Right renal pelvis (tissue), 4 donors: ENCODE measurements at places on chromosomes 5 and 9.

GRCh38 chr9:81652058-81652687 lies 37.2 kb downstream of the TLE1 start:
- DNase-seq, result no peak

- DNase-seq, result no peak
These were observed 210.8 kb downstream of the FGF10 start for GRCh38 chr5:44178414-44178813.

GRCh38 chr5:65563777-65564176 lies 681 bp downstream of the PPWD1 start:
- no peak for DNase-seq

DNA sequence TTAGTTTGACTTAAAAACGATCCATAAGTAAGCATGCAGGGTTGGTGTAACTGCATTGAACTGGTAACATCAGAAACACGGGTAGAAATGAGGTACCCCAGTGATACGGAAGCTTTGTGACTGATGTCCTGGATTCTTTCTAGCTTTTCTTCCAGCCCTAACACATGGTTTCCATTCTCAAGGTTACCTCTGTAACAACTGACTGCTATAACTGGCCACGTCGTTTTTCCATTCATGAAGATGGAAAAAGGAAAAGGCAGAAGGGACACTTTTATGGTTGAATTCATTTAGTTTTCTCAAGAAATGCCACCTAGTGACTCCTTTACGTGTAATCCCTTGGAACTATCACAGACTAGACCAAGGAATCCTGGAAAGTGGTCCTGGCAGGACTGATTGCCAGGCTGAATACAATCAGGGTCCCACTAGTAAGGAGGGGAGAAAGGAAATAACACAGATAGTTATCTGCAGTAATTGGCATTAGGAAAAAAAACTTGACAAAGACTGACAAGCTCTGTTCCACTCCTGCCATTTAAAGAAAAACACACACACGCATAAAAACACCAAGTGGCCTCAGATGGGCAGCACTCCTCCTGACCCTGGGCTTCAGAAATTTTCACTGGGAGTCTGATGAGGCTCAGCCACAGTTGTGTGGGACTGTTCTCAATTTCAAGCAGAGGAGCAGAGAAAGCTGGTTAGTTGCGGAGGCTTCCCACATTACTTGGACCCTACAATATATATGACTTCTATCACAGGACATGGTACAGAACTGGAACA lies 77.5 kb upstream of the ZNF169 start:
- no peak for DNase-seq

GRCh38 chr5:89668821-89669220 lies 740.7 kb downstream of the CETN3 start:
- no peak for DNase-seq

DNA sequence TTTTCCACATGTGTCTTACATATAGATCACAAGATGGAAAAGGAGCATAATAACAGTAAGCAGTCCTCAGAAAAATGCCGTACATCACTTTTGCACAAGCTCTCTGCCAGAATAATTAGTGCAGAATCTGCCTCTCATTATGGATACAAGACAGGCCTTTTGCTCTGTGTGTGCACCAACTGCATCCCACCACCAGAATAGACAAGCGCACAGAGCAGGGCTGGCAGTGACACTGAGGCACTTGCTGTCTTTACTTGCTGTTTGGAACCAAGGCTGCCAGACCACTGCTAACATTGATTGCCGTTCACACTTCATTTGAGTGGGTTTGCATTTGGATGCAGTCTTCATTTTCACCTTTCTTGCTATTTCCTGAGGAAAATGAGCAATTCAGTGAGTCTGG lies 741.3 kb downstream of the TLE1 start:
- DNase-seq, result no peak

- DNase-seq, result no peak
These were observed 57.2 kb upstream of the LPAR1 start for GRCh38 chr9:111095441-111095840.

DNA sequence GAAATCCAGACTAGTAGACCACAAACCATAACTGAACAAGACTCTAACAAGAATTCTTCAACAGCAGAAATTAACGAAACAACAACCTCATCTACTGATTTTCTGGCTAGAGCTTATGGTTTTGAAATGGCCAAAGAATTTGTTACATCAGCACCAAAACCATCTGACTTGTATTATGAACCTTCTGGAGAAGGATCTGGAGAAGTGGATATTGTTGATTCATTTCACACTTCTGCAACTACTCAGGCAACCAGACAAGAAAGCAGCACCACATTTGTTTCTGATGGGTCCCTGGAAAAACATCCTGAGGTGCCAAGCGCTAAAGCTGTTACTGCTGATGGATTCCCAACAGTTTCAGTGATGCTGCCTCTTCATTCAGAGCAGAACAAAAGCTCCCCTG lies 68.6 kb downstream of the VCAN start:
- no peak for DNase-seq

DNA sequence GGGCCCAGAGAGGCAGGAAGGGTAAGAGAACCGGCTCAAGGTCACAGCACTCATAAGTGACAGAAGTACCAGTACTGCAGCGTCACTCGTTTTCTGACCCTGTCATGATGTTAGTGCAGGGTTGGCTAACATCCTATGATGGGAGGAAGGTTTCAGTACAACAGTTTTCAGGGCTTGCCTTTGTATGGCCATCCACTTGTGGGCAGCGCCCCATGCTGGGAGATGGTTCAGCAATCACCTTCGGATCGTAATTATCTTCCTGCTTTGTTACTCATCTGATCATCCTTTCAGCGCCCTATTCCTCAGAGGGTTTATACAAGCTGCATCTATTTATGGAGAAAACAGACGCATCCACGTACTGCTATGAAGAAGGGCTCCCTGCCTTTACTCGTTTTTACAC lies 2.4 kb downstream of the MAP1B start:
- DNase-seq, result no peak

DNA sequence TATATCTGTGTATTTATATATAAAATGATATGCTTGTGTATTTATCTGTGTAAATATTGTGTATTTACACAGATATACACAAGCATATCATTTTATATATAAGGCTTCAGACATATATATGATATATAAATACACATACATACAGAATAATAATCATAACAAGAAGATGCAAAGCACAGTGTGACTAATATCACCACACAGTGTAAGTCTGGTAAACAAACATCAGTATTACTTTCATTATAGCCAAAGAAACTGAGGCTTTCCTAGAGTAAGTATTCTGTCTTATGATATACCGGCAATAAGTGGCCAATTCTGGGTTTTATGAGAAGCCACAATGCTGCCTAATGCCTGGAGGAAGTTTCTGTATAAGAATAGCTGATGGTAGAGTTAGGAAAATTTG lies 29.9 kb upstream of the RAPGEF6 start:
- no peak for DNase-seq

DNA sequence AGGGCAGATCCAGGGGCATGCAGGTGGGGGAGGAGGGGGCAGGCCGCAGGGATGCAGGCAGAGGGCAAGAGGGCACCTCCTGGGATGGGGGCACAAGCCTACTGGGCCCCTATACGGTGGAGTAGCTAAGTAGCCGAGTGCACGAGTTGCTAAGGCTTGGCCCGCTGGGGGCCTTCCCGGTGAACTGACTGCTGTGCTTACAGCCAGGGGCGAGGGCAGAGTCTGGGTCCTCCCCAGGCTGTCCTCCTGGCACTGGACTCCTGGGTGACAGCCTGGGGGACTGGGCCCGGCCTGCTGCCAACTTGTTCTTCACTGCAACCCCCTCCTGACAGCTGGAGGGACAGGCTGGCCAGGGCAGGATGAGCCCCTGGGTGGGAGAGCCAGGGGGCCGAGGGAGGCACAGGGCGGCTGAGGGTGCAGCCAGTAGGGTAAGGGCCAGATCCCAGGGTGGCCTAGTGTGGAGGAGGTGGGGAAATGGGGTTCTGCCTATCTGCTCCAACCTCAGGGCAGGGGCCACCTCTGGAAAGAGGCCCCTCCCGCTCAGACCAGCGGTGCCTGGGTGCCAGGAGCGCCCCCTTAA lies 1.7 kb upstream of the EGFL7 start:
- no peak for DNase-seq

DNA sequence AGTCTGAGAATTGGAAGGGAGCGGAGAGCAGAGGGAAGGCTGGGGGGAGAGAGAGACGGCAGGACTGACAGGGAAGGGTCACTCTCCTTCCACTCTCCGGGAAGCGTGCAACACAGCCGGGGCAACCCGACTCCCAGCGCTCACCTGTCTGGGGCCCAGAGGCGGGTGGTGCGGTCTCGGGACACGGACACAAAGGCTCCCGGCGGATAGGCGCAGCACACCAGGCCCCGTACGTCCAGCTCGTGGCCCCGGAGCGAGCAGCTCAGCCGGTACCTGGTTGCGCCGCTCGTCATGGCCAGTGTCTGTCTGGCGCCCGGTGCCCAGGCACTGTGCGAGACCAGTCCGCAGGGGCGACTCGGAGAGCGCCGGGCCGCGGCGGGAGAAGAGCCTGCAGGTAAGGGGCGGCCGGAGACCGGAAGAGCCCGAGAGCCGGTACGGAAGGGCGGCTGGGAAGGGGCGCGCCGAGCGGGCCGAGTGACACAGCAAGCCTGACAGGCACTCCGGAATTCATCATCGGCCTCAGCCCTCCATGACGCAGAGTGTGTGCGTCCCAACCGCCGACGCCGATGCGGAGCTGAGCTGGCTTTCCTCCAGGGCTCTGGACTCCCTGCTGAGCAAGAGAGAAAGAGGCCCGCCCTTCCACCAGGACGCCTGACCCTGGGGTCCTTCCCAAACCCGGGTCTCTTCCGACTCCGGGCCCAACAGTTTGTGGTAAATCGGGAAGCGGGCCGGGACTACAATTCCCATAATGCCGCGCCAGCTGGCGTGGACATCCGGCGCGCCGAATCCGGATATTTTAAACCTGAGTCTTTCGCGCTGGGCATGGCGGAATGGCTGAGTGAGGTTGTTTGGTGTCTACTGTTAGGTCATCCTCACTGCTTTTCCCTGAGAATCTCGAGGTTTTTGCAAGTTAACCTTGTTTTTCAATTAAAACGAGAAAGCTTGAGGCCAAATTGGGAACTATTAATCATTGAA lies at the start of gene PLAA:
Gene PLAA, minus strand, starts transcription at position 490 of the 975 bp plus-strand sequence. Its CDS starts 197 bp downstream, at position 293.
- DNase-seq, result peak; percentile 88

GRCh38 chr9:80437091-80437640 lies 865.4 kb downstream of the TLE4 start:
- DNase-seq, result no peak

DNA sequence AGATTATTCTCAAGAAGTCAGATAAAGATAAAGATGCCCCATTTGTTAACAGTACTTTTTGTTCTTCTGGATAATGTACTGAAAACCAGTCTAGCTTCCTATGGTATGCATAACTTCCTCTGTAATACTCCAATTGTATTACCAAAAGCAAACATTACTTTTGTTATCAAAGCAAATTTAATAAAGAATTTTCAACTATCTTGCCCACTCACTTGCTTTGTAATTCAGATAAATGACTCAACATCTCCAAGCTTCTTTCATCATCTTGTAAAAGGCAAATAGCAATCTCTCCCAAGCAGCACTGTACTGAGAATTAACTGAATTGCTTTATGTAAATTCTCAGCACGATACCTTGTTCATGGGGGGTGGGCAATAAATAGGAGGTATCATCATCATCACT lies 98.3 kb downstream of the NFIB start:
- no peak for DNase-seq

- DNase-seq, result no peak
These were observed 4.4 kb upstream of the SHISAL2B start for GRCh38 chr5:64685866-64686265.

- no peak for DNase-seq
These were observed 56.0 kb upstream of the ASTN2 start for GRCh38 chr9:117470902-117471301.

DNA sequence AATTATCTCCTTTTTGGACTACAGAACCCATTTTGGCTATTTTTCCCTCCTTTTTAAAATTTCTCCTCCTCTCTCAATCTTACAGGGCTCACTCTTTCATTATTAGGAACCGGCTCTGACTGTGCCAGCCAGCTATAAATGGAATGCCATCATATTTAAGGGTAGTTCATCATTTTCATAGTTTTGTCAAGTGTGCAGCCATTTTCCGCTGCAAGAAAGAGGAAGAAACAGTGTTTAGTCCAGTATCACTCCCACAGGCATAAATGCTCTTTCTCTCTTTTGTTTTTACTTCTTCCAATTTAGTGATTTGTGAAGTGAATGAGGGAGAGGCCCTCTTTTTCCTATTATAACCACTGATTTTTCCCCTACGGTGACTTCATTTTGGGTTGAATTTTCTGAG lies 290.0 kb downstream of the NR3C1 start:
- DNase-seq, result no peak

DNA sequence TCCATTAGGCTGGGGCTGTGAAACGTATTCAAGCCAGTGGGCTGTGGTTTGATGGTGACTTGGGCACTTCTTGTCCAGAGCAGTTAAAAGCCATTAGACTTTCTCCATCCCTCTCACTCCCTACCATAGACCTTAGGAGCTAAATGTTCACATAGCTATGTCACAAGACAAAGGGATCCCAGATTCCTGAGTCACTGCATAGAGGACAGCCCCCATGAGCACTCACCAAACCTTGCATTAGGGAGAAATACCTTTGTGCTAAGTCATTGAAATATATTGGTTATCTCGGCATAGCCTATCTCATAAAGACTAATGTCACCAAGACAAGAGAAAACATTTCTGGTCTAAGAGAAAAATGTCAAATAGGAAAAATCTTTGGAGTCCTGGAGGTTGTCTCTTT lies 104.3 kb downstream of the TRPM6 start:
- no peak for DNase-seq

DNA sequence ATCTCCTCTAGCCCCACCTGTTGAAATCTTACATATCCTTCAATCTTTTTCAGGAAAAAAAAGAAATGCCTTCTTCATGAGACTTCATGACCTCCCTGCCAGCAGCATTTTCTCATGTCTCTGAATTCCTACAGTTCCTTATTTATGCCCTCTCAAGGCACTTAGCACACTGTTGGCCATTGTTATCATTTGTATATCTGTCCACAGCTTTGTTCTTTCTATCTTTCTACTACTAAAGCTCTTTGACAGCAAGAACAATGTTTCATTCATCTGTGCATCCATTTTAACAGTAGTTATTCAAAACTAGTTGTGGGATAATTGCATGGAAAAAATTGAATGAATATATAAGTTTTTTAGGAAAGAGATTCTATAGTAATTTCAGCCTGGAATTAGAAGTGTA lies 20.9 kb upstream of the GZMA start:
- no peak for DNase-seq

GRCh38 chr9:4324513-4324912 lies 24.6 kb upstream of the GLIS3 start:
- no peak for DNase-seq

- no peak for DNase-seq
These were observed 1932.3 kb upstream of the CDH6 start for GRCh38 chr5:29261213-29261612.

DNA sequence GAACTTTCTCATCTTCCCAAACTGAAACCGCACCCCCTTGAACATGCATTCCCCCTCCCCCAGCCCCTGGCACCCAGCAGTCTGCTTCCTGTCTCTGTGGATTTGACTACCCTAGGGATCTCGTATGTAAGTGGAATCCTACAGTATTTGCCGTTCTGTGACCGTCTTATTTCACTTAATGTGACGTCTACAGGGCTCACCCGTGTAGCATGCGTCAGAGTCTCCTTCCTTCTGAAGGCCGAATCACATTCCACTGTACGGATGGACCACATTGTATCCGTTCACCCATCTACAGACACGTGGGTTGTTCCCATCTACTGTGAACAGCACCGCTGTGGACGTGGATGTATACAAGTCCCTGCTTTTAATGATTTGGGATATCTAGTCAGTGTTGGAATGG lies 4.5 kb downstream of the PRRX2 start:
- DNase-seq, result no peak

- DNase-seq, result no peak
These were observed 87.0 kb downstream of the IQGAP2 start for GRCh38 chr5:76489877-76490688.

- no peak for DNase-seq
These were observed 66.0 kb upstream of the FCN1 start for GRCh38 chr9:134983506-134984371.
